RPMI7951 (cell line): ENCODE measurements at places on chromosomes 7 and 10. TPM values are rescaled to one million over a fixed set of nuclear protein-coding genes. Genes with fewer than 3 reads are reported as not detected.

ZNF33B gene
- 4.8 and 9.1 TPM in 2 replicates for total RNA-seq

OR2A14 gene
- total RNA-seq, result not detected in 2 replicates

MKX gene
- total RNA-seq, result 0.12 TPM in 1 of 2 replicates, not detected in the other

RAMP3 gene
- total RNA-seq, result 0.78 and 0.84 TPM in 2 replicates

SHH gene
- total RNA-seq, result not detected in 2 replicates

POLR3A gene
- total RNA-seq, result 7.0 and 8.2 TPM in 2 replicates

CALHM3 gene
- 6.8 and 8.2 TPM in 2 replicates for total RNA-seq

SPDYE5 gene
- total RNA-seq, result not detected in 2 replicates

DRGX gene
- not detected in 2 replicates for total RNA-seq

CYP26C1 gene
- total RNA-seq, result not detected in 2 replicates

SPDYE9 gene
- total RNA-seq, result not detected in 2 replicates

LRRC4 gene
- under 0.01 TPM in 1 of 2 replicates, not detected in the other for total RNA-seq

SPDYE16 gene
- not detected in 2 replicates for total RNA-seq

LRRC18 gene
- total RNA-seq, result not detected in 2 replicates

GNGT1 gene
- total RNA-seq, result 0.24 TPM in 1 of 2 replicates, not detected in the other

TUBB8 gene
- not detected in 2 replicates for total RNA-seq

PRLHR gene
- total RNA-seq, result not detected in 2 replicates

CTAGE4 gene
- 0.29 and 0.60 TPM in 2 replicates for total RNA-seq

LRWD1 gene
- total RNA-seq, result 23.6 and 33.5 TPM in 2 replicates

TMEM236 gene
- total RNA-seq, result 0.10 and 0.12 TPM in 2 replicates

NEUROD6 gene
- not detected in 2 replicates for total RNA-seq

OR13A1 gene
- not detected in 2 replicates for total RNA-seq

HOXA10 gene
- 12.9 and 18.7 TPM in 2 replicates for total RNA-seq

PRSS1 gene
- not detected in 2 replicates for total RNA-seq

NUPR2 gene
- total RNA-seq, result not detected in 2 replicates

HMX3 gene
- not detected in 2 replicates for total RNA-seq

SUN3 gene
- not detected in 2 replicates for total RNA-seq

CALCR gene
- not detected in 2 replicates for total RNA-seq

PIK3AP1 gene
- 0.10 TPM in 1 of 2 replicates, not detected in the other for total RNA-seq

CCNY gene
- total RNA-seq, result 35.3 and 44.2 TPM in 2 replicates

C10orf62 gene
- total RNA-seq, result 0.10 TPM in 1 of 2 replicates, not detected in the other

SMURF1 gene
- total RNA-seq, result 14.5 and 15.9 TPM in 2 replicates

IRF5 gene
- total RNA-seq, result not detected in 2 replicates

AHCYL2 gene
- 9.8 and 10.0 TPM in 2 replicates for total RNA-seq

TEX47 gene
- total RNA-seq, result not detected in 2 replicates
